ENCODE measurements at places on chromosomes 2 and 18.

DNA sequence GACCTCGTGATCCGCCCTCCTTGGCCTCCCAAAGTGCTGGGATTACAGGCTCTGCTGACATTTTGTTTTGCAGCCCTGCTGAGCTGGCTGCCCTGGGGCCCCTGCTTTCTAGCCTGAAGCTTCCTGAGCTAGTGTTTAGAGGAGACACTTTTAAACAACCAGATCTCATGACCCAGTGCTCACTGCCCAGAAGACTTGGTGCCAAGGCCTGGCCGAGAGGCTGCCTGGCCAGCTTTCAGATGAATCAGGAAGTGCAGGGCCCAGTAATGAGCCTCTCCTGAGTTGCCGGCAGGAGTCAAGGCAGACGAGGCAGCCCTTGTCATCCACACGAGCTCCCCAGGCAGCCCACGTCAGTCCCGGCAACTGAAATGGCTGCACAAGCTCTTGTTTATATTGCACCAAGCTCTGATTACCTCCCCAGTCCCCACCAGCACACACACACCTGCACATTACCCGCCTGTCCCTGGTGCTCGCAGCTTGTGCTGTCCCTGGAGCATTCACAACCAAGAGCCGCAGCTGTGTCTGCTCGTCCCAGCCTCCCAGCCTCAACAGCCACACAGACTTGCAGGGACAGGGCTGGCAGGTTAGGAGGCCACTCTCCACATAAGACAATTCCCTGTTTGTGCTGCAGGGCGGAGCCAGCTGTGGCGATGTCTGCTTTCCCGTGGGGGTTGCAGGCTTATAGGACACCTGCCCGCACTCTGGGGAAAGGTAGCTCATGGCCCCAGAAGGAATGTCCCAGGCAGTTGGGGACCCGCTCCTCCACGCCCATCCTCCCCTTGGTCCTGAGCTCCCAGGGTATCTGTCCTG is 331.2 kb upstream of the MYT1L start:
- no peak for DNase-seq

- peak; percentile 28 for DNase-seq
Observed at GRCh38 chr2:28716265-28716865, 35.3 kb upstream of the PPP1CB start.

DNA sequence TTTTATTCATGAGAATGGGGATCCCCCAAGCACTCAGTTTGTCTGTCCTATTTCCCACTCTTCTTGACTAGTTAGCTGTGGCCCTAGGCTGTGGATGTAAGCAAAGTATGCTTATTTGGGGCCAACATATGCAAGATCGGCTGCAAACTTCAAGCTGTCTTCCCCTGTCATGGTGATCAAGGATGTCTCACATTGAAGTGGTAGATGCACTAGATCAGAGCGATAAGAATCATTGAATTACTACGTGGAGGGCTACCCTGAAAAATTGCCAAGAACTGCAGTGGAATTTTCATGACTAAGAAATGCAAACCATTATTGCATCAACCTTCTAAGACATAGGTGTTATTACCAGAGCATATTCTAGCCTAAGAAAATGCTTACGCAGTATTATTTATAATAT is 527.4 kb downstream of the RNF144A start:
- DNase-seq: no peak

DNA sequence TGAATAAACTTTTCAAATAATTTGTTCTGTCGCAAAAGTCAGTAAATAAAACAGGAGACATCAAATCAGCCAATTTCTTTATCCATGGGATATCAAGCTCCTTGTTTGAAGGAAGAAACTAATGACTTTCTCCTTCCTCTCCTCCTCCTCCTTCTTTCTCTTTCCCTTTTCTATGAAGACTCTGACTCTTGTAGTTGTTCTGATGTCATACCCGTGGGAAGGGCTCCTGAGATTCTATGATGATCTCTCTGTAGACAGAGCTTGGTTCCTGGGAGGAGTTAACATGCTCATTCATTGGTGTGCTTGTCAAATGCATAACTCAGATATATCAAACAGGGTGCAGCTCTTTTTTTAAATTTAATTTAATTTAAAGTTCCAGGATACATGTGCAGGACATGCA is 118.7 kb upstream of the KCTD1 start:
- DNase-seq: no peak

GRCh38 chr2:45354776-45355175 is 256.3 kb downstream of the SRBD1 start:
- no peak for DNase-seq

- no peak for DNase-seq
Observed at GRCh38 chr2:231260442-231261208, 62.2 kb downstream of the ARMC9 start.

GRCh38 chr2:28359222-28360057 is 33.2 kb upstream of the FOSL2 start:
- peak; percentile 66 for DNase-seq

GRCh38 chr2:203404996-203405395 is 76.8 kb downstream of the ABI2 start:
- DNase-seq: no peak

GRCh38 chr2:14930441-14930840 is 297.9 kb downstream of the LRATD1 start:
- DNase-seq: no peak

DNA sequence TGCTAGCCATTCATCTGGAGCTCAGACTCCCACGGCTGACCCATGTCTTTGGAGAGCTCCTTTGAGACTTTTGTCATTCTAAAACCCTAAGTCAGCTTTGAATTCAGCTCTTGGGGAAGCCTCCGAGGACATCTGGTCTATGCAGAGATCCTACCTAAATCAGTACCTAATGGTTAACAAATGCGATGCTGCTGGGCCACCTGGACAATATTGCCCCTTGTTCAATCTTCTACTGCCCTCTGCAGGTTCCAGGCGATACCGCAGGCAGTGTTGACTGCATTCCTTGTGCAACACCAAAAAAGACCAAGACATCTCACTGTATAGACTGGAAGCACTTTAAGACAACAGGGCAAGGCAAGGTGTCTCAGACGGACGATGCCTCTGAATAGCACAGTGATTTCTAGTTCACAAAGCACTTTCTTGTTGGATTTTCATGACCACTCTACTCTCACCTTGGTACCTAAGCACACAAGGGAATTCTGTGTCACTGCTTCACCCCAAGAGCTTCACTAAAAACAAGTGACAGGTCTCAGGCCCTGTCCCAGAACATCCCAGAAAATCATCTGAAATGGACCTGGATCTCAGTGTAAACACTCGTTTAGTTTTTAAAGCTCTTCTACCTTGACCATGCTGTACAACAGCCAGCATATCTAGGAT is 80.9 kb downstream of the XDH start:
- no peak for DNase-seq

GRCh38 chr2:207465894-207466293 is 63.9 kb upstream of the CREB1 start:
- DNase-seq: no peak

DNA sequence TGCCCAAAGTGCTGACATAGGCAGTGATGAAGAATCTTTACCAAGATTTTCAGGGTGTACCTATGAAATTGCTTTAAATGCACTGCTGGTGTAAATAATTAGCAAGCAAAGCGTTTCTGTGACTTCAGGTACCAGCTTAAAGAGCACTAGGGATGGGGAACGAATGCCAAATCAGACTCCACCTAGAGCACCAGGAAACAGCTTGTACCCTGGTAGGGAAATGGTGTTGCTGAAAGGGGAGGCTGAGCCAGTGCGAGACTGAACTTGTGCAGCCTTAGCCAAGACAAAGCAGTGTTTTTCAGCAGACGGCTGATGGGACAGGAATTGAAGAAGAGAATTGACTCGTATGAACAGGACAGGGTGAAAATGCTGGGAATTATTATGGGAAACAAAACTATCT is 65.6 kb downstream of the TWSG1 start:
- DNase-seq: no peak

DNA sequence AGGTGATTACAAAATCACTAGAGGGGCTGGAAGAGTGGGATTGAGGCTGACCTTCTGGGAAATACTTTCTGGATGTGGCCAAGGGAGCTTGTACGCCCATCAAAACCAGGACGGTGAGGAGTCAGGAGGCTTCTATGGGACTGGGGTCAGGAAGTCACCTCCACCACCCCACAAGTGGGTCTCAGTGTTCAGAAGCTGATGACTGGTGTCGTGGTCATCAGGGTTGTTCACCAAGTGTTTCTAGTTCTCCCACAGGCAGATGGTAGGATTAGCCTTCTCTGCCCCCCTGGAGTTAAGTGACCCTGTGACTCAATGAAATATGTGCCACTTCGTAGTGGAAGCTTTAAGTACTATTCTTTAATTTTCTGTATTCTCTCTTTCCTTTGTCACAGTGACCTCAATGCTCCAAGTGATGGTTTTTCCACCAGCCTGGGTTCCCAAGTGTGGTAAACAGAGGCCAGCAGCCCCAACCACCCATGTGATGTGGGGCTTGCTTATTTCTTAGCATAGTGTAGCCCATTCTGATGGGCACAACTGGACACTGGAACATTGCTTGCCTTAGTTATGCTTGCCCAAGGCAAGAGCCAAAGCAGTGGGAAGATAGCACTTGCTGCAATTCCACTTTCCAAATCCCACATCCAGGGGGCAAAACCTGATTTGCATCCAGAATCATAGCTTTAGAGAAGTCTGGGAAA is 258.8 kb downstream of the CYP26B1 start:
- no peak for DNase-seq

DNA sequence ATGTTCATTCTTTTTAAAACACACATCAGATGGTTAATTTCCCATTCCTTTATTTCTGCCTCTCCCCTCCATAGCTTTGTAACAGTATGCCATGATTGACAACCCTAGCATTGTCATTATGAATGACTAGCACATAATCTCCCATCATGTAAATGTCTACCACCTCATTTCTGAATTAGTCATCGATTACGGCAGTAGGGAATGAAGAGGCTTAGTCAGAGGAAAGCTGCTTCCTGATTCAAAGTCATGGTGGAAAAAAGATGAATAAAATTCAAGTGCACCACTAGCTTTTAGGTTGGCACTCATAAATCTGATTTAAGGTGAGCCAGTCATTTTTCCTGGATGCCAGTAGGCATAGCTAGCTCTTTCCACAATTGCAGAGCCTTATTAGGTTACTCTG is 19.1 kb upstream of the ACMSD start:
- DNase-seq: no peak

- DNase-seq: no peak
Observed at GRCh38 chr2:190360965-190361364, 17.6 kb downstream of the INPP1 start.

- DNase-seq: no peak
Observed at GRCh38 chr18:6248017-6248416, 166.7 kb downstream of the L3MBTL4 start.

DNA sequence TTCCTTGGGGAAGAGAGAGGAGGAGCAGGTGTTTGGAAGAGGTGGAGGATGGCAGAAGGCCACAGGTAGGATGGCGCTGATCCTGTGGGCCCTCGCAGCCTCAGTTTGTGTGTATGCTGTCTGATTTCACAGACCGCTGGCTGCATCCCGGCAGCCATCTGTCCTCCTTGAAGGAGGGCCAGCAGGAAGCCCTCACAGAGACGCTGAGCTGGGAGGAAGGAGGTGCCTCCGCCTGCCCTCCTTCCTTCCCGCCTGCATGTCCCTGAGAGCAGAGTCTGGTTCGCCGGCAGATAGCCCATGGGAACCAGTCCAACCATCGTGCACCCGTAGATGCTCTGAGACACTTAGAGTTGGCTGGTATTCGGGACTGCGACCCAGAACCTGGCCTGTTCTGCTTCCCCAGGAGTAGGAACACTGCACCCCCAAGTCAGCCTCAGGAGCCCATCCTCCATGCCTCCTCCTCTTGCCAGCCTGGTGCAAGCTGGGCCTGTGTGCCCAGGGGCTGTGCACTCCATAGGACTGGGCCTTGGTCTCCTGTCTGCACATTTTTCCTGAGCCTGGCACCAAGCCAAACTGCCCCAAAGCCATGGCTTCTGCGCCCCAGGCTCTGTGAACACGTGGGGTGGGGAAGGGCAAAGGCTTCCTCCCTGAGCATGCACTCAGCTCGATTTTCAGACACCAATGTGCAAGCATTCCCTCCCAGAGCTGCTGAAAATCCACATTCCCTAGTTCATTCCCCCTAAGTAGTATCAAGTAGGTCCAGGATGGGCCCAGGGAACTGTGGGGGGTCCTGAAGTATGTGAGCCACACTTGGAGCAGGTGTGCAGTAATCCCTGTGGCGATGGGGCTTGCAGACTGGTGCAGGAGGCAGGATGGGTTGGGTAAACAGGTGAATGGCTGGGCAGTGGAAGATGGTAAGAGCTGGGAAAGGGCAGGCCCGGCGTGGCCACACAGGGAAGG is 115.6 kb downstream of the SEPTIN10 start:
- DNase-seq: no peak

GRCh38 chr2:96769814-96770213 is 9.1 kb downstream of the CNNM4 start:
- no peak for DNase-seq

GRCh38 chr2:25672494-25673299 is 680 bp downstream of the DTNB start:
- DNase-seq: peak; percentile 71

Data from GM06990 (cell line).